SJCRH30 (cell line): ENCODE measurements at places on chromosomes 6 and 20.
A peak's percentile ranks its signal among the peaks of the same experiment; 100 is the strongest.

DNA sequence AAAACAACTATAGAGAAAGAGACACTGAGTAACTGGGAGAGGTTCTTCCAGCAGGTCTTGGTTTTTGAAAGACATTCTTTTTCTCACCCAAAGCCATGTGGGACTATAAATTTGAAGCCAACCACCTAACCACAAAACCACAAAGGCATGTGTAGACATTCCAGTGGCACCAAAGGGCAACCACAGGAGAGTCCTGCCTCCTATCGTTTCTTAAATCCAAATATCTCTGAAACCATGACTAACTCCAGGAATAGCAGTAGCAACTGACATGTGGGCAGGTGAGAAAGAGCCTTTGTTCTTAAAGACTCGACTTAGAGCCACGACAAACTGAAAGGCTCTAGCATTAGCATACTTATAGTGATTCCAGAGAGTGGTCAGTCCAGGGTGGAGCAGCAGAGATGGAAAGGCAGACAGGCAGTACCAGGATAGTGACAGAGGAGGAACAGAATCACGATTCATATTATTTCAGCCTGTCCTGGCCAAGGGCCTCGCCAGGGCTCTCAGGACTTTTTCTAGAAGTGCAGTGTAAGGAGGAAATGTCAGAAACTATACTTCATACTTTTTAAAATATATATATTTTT lies 9.4 kb upstream of the COL9A1 start:
- DNase-seq, result peak; percentile 98

DNA sequence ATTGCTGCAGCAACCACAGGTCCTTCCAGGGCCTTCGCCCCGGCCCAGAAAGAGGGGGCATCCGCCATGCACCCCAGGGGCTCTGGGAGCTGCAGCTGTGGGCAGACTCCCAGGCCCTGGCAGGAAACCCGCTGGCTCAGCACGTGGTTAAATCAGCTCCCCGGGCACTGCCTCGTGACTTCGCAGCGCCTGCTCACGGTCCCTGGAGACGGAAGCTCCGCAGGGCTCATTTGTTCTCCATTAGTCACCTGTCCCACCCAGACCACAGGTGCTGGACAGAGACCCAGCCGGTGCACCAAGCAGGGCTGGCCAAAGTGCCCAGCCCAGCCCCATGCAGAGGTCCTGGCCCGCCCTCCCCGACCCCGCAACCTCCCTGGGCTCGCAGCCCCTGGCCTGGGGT lies 14.7 kb downstream of the KCNQ2 start:
- DNase-seq, result peak; percentile 52

- no peak for DNase-seq
Observed at GRCh38 chr6:45148278-45148677, 179.9 kb upstream of the RUNX2 start.

GRCh38 chr6:143614235-143614634 lies 63.5 kb upstream of the PHACTR2 start:
- DNase-seq, result no peak

- no peak for DNase-seq
Observed at GRCh38 chr6:83247471-83247870, 54.3 kb downstream of the RWDD2A start.

DNA sequence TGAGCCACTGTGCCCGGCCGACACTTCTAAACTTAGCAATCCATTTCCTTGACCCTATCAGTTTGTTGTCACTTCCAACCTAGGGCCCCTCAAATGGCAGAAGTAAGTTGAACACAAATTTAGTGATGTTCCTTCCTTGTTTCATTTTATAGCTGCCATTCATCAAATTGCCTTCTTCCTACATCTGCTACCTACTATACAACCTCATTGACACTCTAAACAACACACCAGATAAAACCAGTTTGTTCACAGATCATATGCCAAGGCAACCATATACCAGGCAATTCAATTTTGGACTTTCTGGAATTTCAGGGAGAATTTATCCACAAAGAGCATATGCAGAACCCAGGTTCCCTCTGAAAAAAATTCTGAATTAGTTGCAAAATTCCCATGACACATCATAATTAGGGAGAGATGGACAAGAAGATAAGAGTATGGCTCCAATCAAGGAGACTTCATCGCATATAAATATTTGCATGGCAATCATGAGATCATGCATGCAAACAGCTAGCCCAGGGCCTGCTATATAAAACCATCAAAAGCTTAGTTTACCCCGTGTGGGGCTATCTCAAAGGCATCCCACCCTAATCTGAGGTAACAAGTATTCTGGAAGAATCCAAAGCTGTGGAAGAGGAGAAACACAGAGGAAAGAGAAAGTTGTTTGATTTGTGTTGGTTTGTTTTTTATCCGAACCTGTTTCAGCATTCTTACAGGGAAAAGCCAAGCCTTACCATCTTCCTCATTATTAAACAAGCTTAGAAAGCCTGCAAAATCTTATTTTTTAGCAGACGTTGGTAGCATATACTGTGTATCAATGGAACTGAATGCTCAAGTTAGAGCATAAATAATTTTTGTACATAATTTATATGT lies 132.8 kb upstream of the TNFAIP3 start:
- no peak for DNase-seq

DNA sequence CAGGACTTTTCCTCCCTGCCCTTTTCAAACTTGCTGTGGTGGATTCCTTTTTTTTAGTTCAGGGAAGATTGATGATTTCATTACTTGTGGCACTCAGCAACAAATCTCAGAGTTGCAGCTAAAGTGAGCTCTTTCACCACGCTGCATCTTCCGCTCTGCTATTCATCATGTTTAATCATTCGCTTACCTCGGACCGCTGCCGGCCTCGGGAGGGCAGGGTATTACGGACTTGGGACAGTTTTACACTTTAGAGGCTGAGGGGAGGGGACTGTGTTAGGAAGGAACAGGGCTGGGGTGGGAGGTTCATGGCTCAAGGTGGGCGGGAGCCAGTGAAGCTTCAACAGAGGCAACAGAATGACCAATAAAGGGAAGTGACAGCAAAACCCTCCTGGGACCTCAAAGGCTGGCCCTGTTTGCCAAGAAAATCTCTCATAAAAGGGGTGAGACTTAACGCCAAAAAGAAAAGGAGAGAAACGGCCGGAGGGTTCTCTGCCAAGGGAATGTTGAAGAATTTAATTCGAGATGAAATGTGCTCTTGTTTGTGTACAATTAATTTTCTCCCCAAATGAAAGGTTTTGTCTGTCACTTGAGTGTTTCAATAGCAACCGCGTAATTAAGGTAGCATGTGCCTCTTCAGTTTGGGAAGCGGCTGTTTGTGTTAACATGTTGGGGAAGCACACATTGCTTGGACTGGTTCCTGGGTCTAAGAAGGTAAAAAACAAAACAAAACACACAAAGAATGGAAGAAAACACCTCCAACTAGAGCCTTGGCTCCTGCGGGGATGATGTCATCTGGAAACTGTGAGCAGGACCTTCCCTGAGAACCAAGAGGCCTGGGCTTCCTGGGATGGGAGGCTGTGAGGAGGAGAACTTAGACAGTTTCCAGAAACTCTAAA lies 72.5 kb upstream of the SULF2 start:
- peak; percentile 65 for DNase-seq

- no peak for DNase-seq
Observed at GRCh38 chr6:84798257-84798656, 33.9 kb upstream of the TBX18 start.

DNA sequence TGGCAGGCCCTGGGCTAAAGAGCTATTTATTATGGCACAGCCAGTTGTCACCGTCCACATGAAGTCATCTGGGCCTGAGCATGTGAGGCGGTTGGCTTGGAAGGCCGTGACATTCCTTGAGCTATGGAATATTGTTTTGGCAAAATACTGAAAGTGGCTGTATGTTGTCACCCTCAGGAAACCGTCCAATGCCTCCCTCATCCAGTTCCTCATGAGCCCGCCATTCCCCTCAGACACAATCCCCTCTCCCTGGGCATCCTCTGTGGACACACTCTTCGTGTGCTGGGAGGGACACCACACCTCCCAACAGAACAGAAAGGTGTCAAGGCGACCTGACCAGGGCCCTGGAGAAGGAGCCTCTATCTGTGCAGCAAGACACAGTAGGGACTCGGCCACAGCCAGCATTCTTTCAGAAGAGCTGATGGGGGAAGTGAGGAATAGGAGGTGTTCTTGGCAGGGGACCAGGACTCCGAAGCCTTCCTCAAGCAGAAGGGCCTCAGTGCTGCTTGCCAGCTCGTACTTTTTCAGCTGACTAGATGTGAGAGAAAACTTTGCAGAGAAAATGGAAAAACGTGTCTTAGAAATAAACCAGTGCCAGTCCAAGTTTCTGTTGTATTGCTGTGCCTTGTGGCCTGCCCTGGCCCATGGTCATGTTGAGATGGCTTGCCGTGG lies 120.5 kb downstream of the SOD2 start:
- no peak for DNase-seq

DNA sequence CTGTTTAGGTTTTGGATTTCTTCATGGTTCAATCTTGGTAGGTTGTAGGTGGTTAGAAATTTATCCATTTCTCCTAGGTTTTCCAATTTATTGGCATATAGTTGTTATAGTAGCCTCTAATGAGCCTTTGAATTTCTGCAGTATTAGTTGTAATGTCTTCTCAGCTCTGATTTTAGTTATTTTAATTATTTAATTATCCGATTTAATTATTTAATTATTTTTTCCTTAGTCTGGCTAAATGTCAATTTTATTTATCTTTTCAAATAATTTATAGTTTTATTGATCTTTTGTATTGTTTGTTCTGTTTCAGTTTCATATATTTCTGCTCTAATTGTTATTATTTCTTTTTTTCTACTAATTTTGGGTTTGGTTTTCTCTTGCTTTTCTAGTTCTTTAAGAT lies 28.1 kb upstream of the SOX4 start:
- no peak for DNase-seq

- no peak for DNase-seq
Observed at GRCh38 chr20:48267860-48268633, 482.8 kb upstream of the SULF2 start.

DNA sequence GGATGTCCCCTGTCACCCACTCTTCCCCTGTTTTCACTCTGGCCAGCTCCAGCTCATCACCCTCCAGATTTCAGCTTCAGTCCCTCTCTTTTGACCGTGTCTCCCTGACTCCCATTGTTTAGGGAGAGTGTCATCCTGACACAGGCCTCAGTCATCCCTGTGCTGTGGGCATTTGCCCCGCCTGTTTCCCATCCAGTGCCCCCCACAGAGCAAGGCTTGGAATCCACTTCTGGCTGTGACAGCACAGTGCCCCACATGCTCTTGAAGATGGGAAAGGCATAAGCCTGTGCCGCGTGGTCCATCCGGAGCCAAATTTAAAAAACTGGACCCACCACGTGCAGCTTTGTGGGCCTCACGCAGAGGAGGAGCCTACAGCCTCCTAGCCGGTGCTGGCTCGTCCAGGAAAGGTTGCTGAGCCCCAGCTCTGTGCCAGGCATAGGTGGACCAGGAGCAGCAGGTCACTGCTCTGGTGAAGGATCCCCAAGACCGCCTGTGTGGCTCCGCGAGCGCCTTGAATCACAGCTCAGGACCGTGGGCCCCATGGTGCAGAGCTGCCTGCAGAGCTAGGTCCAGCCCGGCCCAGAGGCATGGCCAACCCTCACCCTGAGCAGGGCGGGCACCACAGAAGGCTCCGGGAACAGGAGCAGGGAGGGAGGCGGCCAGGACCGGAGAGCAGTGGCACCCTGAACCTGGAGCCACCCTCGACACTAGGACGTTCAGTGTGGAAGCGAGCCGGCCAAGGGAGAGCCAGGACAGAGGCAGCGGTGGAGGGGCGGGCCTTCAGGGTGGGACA lies 172.8 kb downstream of the CDH4 start:
- DNase-seq, result no peak

- DNase-seq, result no peak
Observed at GRCh38 chr20:49503176-49503575, 20.7 kb upstream of the KCNB1 start.

DNA sequence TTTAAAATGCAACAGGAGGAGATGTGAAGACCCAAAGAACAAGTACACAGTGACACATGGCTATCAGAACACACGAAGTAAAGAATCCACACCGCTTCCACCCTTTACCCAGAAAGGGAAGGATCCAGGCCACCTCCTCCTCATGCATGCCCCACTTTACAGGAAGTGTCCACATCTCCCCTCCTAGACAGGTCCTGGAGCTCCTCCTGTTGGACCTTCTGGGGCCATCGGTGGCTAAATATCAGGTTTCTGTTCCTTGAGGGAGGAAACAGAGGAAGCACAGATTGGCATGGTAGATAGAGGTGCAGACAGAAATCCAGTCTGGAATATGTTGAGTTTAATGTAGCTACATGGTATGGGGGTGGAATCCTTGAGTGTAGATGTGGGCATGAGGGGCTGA lies 10.9 kb downstream of the NINL start:
- peak; percentile 19 for DNase-seq

GRCh38 chr6:14783594-14783993 lies 462.3 kb upstream of the JARID2 start:
- DNase-seq, result no peak

DNA sequence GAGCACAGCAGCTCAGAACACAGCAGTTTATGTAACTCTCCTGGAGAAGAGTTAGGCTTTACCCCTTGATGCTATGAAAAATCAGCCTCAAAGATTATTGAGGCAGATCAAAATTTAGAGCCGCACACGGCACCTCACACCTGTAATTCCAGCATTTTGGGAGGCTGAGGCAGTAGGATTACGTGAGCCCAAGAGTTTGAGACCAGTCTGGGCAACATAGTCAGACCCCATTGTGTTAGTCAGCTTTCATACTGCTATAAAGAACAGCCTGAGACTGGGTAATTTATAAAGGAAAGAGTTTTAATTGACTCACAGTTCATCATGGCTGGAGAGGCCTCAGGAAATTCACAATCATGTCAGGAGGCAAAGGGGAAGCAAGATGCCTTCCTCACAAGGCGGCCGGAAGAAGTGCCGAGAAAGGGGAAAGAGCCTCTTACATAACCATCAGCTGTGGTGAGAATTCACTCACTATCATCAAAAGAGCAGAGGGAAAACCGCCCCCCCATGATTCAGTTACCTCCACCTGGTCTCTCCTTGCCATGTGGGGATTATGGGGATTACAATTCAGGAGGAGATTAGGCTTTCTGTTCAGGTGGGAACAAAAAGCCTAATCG lies 87.7 kb downstream of the SGK1 start:
- no peak for DNase-seq

GRCh38 chr20:8790442-8791074 lies 278.3 kb upstream of the PLCB4 start:
- DNase-seq, result peak; percentile 63

DNA sequence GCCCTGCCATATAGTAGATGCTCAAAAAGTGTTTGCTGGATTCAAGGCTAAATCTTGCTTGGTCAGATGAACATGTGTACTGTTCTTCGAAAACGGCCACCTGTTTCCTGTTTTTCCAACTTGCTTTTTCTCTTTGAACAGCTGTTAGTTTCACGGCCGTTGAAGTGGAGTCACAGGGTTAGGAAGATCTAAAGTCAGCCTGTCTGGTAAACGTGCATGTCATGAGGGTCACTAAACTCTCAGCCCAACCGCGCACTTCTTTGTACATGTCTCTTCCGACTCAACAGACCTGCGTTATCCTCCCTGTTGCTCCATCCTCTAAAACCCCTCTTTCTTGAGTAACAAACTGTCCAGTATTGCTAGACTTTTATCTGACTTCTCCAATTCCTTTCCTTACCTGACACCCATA lies 93.2 kb upstream of the MAN1A1 start:
- peak; percentile 90 for DNase-seq

- DNase-seq, result peak; percentile 56
Observed at GRCh38 chr6:166351715-166352285, 9.5 kb upstream of the SFT2D1 start.
